ENCODE measurements at places on chromosomes 2 and 18.

GRCh38 chr2:8132879-8133278, 549.0 kb upstream of the ID2 start:
- DNase-seq, result no peak

GRCh38 chr2:8122520-8122919, 559.3 kb upstream of the ID2 start:
- no peak for DNase-seq

DNA sequence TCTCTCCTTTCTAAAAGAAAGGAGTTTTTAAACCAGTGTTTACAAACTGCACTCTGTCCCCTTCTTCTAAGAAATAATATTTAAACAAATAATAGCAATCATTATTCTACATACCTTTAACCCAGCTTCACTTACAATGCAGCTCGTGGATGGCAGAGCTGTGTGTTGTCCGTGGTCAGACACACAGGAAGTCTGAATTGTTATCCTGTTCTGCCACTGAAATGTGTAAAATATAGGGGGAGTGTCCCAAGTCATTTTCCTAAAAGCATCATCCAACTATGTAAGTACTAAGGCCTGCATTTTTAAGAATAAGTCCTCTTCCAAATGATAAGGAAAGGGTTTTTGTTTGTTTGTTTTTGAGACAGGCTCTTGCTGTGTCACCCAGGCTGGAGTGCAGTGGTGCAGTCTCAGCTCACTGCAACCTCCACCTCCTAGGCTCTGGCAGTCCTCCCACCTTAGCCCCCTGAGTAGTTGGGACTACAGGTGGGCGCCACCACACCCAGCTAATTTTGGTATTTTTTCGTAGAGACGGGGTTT, 2.7 kb upstream of the PPP4R1 start:
- no peak for DNase-seq

DNA sequence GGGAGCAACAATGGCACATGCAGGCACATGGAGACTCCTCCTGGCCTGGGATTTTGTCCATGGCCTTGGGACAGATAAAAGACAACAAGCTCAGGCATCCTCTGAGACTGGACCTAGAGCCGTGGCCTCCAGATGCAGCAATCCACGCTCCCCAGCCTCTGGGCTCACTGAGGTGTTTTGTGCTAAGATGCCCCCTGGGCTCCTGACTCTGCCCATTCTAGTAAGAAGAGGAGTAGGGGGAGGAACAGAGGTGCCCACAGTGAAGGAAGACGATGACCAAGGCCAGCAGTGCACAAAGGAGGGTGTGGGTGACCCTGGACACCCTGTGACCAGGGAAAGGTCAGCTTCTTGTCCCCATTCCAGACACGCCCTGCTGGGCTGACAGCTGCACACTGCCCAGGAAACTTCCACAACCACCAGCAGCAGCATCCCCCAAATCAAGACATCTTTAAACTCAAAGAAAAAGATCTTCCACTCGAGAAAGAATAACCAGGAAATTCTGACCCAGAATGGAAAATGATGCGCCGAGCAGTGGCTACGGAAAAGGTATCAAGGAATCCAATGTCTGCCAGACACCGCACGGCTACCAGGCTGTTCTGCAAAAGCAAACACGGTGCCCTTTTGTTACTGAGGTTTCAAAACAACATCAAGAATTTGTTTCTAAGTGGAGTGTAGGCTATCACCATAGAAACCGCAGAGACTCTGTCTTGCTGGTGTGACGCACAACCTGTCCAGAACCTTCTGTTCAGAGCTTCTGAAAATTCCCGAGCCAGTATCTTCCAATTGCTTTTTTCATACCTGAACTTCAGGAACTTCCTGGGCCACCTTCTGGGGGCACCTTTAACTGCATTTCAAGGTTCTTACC, 65.5 kb downstream of the ZNF516 start:
- peak; percentile 60 for DNase-seq

DNA sequence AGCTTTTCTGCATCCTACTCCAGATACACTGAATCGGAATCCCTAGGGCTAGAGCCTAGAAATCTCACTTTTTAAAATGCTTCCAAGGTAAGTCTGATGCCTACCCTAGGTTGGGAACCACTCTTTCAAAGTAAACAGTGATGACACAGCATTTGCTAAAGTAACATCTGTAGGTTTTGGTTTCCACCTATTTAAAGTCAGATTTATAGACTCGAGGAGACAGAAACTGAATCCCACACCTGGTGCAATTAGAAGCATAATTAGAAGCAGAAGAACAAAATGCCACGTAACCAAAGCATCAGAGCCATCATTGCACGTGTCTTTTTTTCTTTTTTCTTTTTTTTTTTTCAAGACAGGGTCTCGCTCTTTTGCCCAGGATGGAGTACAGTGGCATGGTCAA, 40.9 kb downstream of the PDK1 start:
- DNase-seq, result no peak

DNA sequence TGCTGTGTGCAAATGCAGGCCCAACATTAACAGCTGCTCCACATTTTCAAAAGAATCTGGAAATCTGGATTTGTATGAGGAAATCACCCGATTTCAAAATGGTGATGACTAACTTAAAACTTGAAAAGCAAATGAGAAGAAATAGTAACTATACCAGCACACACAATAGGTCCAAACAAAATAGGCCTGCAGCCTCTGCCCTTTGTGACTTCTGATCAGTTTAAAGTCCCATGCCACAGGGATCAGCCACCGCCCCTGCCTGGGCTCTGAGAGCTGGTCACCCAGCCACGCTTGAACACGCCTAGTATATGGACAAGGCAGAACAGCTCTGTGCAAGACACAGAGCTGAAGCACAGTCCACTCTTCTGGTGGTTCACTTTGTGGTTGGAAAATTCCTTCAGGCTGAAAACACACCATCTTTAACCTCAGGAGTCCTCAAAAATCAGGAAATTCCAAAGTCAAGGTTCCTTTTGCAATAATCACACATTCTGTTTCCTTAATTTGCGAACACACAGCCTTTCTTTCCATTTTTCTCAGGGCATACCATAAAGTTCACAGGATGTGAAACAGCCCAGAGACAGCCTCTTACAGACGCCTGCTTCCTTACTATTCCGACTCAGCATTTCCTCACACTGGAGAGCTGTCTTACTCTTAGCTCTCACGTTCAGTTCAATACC, 150.1 kb upstream of the RIOK3 start:
- peak; percentile 95 for DNase-seq

DNA sequence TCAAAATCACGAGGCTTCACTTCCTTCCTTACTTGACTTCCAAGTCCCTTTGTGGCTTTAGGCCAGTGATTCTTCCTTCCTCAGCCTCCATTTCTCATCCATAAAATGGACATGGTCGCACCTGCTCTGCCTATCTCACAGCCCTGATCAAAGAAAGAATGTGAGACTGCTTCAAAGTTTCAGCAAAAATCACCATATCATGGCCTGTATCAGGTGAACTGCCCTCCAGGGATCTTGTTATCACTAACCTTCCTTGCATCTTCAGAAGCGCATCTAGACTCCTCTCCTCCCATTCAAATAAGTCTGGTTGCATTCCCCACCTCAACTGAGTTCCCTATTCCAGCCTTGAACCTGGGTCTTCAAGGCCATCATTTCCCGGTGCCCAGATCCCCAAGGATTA, 96.5 kb downstream of the TTC32 start:
- DNase-seq, result no peak

All from fibroblast of villous mesenchyme (primary cell).